BE2C (cell line): ENCODE measurements at places on chromosomes 3 and 15.
A peak's percentile ranks its signal among the peaks of the same experiment; 100 is the strongest.

DNA sequence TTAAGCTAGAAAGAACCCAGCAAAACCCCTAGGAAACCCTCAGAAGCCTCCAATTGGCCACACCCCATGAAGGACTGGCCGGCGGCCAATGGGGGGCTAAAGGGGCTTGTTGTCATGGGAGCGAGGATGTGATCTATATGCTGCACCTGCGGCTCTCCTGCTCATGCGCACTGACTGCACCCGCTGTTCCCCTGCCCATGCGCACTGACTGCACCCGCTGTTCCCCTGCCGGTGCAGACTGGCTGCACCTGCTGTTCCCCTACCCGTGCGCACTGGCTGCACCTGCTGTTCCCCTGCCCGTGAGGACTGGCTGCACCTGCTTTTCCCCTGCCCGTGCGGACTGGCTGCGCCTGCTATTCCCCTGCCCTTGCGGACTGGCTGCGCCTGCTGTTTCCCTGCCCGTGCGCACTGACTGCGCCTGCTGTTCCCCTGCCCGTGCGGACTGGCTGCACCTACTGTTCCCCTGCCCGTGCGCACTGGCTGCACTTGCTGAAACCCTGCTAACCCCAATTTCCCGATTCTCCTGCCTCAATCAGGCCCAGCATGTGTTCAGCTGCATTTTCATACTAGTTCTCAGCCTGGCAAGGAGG lies 16.8 kb upstream of the MCCC1 start:
- peak; percentile 76 for DNase-seq

DNA sequence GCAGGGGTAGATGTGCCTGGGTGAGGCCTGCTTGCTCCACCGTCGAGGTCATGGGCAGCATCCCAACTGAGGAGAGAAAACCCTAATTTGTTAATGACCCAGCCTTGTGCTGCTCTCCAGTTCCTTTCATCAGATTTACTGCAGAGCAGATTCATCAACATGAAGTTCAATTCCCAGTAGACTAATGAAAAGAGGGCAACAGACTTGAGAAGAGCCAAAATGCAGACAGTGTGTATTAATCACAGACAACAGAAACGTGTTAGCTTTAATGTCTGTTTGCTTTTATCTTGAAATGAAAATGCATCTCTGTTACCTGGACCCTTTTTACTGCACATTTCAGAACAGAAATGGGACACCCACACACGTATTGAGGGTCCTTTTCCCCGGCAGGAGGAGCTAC lies 103.5 kb upstream of the TRIM42 start:
- no peak for DNase-seq

DNA sequence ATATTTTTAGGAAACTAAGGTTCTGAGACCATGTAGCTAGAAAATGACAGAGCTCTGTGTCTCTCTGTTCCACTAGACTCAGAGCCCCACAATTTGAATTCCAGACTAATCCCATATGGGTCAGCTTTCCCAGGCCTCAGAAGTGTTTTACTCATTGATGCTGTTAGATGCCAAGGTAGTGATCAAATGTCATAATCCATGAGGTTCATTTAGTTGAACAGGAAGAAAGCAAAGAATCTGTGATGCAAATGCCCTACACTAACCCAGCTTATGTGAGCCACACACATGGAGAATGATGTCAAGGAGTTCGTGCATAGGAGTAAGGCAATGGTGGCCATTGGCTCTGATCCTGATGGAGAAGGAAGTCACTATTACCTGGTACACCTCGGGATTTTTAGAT lies 363.4 kb upstream of the RARB start:
- DNase-seq = no peak

GRCh38 chr3:189975391-189975990 lies 145.2 kb downstream of the P3H2 start:
- DNase-seq = no peak

- no peak for DNase-seq
Observed at GRCh38 chr3:39125841-39126500, 18.5 kb downstream of the TTC21A start.

GRCh38 chr15:89103481-89104171 lies 15.4 kb downstream of the ABHD2 start:
- no peak for DNase-seq

DNA sequence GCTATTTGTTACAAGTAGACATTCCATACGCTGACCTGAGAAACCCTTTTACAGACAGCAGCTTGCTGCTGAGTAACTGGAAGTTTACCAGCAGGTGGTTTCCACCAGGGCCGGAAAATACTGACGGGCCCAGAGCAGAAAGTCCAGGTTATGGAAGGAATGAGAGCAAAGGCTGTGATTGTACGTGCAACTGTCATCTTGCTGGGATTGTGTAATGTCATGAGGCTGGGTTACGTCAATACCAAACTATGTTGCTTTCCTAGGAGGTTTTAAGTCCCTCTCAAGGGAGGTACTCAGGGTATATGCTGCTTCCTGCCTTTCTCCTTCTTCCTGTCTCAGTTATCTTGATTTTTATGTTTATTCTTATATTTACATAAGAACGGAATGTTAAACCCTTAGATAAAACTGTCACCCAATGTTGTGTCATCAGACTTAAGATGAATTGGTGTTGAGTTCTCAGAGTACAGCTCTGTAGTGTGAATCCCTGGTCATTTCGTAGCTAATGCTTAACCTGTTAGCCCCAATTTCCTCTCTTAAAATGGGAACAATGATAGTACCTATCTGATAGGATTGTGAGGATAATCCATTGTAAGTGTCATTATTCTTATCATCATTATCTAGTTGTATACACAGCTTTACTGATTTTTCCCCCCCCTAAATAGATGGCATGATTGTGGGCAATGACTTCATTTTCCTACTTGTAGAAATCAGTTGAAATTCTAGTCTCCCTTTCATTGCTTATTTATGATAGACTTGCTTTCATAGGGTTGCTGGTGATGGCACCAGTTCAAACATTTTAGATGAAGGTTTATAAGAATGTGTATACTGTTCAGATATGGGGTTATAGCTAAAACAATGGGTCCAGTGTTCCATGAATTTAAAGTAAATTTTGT lies 101.4 kb downstream of the FNDC3B start:
- DNase-seq = no peak

DNA sequence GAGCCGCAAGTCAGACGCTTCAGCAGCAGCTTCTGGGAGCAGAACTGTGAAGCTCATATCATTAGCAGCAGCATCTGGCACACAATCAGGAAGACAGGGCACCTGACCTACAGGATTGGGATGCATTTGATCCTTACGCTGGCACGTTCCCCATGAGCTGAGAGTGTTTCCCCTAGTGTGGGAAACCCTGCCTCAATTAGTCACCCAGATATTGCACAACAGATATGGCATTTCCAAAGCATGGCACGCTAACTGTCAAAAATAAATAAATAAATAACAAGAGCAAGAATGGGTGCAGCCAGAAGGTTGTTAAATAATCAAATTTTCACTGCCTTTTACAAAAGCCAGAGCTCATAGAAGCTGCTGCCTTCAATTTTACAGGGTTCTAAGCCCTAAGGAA lies 189.6 kb upstream of the THBS1 start:
- DNase-seq = no peak

DNA sequence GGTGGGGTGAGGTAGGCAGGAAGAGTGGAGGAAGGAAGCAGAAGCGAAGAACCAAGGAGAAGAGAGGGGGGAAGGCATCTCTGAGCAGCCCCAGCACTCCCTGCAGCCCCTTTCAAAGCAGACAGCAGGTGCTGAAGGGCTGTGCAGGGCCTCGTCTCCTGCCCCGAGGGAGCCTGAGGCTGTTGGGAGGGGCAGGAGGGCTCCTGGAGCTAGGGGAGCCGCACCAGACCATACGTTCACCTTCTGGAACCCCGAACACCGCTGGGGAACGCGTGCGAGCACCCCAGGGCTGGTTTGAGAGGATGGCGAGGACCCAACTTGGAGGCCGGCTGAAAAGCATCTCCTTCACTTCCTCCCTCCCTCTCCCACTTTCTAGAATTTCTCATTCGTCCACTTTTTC lies 259.8 kb downstream of the FAM43A start:
- DNase-seq = no peak

DNA sequence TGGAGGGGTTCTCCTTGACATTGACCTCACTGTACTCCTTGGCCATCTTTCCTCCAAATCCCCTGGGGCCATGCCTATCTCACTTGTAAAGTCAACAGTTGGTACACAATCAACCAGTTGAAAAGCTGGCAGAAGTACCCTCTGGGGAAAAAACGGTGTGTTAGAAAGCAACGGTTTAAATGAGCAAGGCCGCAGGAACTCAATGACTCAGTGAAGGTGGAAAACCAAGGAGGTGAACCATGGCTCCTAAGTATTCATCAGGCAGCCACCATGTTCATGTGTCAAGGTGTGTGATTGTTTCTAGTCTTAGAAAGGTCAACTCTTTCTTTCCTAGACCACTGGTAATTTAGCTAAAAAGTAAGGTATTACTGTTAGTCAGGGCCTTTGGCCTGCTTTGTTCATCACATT lies 130.9 kb upstream of the SATB1 start:
- DNase-seq = no peak

GRCh38 chr3:11238880-11239279 lies 33.3 kb upstream of the ATG7 start:
- no peak for DNase-seq

DNA sequence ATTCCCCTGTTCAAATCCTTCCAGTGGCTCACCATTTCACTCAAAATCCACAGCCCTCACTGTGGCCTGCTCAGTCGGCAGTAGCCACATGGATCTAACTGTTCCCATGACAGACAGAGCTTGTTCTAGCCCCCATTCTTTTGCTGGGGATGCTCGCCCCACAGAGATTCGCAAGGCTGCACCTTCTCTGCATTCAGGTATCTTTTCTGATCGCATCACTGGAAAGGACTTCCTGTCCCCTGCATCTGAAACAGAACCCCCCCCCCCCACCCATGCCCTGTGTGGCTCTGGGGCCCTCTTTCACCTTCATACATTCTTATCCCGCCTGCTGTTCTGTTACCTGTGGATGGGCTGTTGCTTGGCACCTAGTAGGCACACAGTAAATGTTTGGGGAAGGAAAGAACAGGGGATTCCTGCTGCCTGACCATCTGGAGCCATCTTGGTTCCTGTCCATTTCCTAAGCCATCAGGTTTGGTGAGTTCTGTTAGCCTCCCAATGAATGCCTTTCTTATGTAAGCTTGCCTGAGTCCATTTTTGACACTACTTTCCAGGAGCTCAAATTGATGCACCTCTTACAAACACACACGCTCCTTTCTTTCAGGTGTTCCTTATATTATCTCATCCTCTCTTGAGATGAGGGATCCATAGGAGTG lies 42.9 kb upstream of the PGPEP1L start:
- no peak for DNase-seq
